ENCODE measurements at places on chromosomes 6 and 20. TPM values are rescaled to one million over a fixed set of nuclear protein-coding genes. Genes with fewer than 3 reads are reported as not detected.

DNA sequence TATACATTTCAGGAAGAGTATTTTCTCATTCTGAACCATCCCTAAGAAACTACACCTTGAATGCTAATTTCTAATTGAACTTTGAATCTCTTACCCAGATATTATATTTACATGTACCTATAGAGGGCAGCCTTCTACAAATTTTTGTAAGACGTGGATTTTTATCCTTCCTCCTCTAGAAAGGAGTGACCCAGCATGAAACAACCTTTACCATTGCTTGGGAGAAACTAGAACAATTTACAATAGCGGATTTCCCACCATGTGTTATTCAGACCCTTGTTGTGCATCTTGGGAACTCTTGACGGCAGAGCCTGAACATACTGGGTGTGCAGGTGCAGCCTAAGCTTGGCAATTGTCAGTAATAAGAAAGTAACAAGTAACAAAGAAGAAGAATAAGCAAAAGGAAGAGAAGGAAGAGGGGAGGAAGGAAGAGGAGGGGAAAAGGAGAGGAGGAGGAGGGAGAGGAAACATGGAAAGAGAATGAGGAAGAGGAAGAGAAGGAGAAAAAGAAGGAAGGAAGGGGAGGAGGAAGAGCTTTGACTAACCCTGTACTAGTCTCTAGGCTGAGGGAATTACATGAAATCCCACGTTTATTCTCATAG is 10.8 kb upstream of the TAAR1 start:
- H3K4me1 ChIP-seq: peaks cover 6% of the 10 kb centered on the region
- no peak for DNase-seq
- H3K4me3 ChIP-seq: peak overlapping the region; percentile 39
- no peaks in the 10 kb centered on the region for H3K36me3 ChIP-seq

- no peak overlapping the region for H3K27ac ChIP-seq
- H3K27me3 ChIP-seq: no peaks in the 10 kb centered on the region
- H3K36me3 ChIP-seq: peaks cover 45% of the 10 kb centered on the region
- no peak for DNase-seq
- H3K4me3 ChIP-seq: no peak overlapping the region
- peaks cover 11% of the 10 kb centered on the region for H3K4me1 ChIP-seq
Observed at GRCh38 chr6:15521582-15521981, 141.2 kb downstream of the DTNBP1 start.

The RNF39 gene
- not detected for total RNA-seq

The APCDD1L gene
- not detected for total RNA-seq
